ENCODE measurements at places on chromosomes 5 and 9.

DNA sequence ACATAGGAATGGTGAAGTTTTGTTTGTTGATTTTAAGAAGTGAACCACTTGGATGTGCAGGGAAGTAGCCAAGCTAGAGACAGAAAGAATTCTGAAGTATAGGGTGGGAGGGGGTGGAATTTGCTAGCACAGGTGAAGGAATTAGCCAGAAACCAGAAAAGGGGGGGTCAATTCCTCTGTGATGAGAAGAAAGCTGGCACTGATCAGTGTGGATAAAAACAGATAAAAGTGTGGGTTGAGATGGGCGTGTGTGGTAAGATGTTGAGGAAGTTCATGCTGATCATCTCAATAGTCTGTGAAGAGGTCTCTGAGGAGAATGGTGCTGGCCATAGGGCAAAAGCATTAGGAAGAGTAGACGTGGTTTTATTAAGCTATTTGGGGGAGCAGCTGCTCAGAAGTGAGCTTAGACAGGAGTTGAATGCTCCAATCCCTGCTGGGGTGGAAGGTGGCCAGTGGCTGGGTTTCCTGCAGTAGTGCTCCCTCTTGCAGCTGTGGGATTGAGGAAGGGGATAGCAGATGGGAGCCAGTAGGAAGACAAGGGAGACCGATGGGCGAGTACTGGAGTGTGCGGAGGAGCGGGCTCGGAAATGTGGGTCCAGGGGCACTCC, 88.7 kb upstream of the ELL2 start:
- DNase-seq = no peak

DNA sequence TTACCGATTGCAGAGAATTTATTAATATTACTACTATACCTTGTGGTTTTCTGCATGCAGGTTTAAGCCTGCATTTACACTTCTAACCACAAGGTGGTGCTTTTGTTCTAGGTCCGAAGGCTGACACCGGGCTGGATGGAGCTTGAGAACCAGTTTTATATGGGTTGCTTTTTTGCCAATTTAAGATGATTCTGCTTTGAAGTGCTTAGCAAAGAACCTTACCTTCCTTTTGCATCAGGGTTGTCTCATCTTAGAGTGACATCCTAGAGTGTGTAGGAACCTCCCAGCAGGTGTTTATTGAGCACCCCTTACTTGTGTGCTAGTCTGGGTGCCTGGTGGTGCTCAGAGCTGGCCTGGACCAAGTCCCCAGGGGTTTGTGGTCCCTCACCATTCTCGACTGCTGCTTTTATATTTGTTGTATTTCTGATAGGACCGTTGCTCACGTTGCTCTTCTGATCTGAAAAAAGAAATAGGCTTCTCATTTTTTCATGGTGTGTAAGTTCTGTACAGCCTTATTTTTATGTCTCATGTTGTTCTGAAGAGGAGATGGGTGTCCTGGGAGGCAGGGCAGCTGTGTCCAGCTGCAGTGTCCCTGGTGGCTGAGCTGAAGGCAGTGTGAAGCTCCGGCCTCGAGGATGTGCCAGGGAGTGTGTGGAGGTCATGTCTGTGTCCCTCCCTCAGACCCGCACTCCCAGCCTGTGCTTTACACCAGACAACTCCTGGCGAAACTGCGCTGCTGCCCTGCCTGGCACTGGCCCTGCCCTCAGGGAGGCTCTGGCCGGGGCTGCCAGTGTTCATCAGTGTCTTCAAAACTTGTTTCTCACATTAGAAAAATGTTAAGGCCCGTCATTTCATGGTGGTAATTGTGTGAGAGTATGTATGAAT, 54.3 kb downstream of the EHMT1 start:
- no peak for DNase-seq

DNA sequence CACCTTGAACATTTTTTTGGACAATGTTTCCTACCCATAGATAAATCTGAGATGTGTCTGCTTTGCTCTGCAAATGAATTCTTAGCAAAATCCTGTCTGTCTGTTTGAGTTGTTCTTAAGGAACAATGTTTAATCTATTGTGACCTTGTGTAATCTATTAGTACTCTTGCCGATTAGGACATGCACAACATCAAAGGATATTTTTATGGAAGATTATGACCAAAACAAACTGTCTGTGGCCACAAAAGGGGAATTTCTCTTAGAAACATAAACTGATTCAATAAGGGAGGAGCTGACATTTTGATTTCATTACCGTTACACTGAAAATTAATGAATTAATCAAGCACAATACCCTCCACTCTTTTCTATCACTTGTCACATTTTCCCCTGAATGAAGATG, 323.0 kb upstream of the PRR16 start:
- DNase-seq = no peak

- DNase-seq = no peak
Measured at GRCh38 chr5:141777130-141777529, 95.1 kb upstream of the ARAP3 start.

DNA sequence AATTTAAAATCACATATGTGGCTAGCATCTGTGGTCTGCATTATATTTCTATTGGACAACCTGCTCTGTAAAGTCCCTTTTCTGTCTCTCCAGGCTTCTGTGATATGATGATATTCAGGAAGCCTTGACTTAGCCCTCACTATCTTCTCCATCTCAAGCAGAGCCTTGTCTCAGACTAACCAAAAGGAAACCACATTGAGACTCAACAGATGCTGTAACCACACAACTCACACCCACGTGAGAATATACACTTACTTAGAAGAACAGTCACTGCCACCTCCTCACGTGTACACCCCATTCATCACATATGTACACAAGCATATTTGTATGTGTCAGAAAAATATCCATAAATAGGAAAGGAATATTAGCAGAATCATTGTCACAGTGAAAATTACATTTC, 33.6 kb downstream of the HTR4 start:
- no peak for DNase-seq

- no peak for DNase-seq
Measured at GRCh38 chr5:56833325-56833724, 18.0 kb downstream of the MAP3K1 start.

GRCh38 chr9:134944351-134944802, 26.7 kb upstream of the FCN1 start:
- no peak for DNase-seq

DNA sequence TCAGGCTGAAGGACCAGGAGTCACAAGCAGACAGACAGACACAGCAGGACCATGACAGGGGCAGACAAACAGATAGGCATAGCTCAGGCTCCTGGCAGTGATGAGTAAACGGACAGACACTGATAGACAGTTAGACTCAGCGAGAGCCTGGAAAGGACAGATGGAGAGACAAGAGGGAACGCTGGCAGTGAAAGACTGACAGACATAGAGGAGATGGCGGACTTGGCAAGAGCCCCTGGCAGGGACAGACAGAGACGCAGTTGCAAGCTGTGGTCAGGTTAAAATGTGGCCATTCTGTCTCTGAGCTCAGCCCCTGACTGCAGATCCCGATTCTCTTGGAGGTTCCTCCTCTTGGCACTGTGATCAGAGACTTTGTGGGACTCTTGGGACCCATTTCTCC, 13.6 kb downstream of the CSF2 start:
- DNase-seq = no peak

GRCh38 chr9:113888336-113888735, 12.2 kb downstream of the ZNF618 start:
- no peak for DNase-seq

DNA sequence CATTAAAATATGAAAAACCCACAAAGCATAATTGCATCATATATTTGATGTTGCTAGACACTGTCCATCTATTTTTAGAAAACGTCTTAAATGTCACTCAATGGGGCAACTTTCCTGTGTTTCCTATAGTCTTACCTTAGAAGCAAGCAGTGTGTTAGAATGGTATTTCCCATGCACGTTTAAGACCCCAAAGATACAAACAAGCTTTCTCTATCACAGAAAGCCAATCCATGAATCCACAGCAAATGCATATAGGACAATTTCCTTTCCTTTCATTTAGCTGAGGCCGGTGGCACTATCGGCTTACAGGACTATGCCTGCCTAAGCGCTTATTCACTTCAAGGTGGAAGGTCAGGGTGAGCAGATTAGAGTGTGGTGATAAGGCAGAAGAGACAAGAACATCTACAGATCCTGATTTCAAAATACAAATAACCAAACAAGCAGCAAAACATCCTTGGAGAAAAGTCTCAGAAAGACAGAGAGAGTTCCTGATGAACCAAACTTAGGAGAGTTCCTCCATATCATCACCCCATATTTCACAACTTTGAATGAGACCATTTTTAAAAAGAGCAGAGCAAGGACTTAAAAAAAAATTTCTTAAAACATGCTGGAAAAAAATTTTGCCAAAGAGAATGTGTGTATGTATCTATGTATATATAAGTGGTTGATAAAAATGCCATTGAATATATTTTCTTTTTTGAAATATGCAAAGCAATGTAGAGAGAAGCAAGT, 57.2 kb downstream of the MEF2C start:
- DNase-seq = no peak

DNA sequence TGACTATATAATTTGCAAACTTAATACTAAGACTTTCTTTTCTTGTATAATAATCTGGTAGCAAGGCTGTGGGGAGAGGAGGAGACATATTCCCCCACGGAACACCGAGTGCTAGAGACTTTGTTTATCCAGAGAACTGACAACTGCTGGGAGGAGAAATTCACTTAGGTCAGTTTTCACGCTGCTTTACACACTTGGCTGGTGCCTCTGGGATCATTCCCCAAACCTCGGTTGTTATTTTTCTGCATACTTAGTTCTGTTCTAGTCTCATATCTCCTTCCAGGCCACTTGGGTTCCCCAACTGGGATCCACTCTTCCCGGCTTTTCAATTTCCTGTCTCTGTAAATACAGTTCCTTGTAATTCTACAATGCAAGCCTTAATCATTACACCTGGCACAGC, 238.2 kb upstream of the ADAMTS16 start:
- no peak for DNase-seq

GRCh38 chr5:93930098-93930497, 188.7 kb upstream of the POU5F2 start:
- DNase-seq = no peak

GRCh38 chr5:181211208-181211607, 6.2 kb upstream of the TRIM7 start:
- no peak for DNase-seq

GRCh38 chr9:120510816-120511215, 69.2 kb downstream of the CDK5RAP2 start:
- no peak for DNase-seq

DNA sequence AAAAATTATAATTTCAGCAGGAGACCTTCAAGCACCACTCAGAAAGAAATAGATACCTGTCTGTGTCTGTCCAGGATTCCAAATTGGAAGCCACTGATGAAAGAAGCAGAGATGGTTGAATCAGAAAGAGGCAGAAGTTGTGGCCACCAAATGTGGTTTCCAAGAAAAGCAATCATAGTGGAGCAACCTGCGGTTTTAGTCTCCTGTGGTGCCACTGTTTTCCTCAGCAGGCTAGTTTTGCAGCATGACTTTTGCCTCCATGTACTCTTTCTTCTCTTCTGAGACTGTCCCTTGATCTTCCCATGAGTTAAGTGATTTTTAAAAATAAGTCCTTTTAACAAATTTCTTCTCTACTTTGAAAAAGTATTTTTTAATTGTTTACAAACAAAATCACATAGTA, 535.8 kb downstream of the CYLC2 start:
- DNase-seq = no peak
